Gastrocnemius medialis (tissue), 4 donors: ENCODE measurements at places on chromosomes 3 and 15. TPM values are rescaled to one million over a fixed set of nuclear protein-coding genes. Genes with fewer than 3 reads are reported as not detected.

GRCh38 chr3:175704366-175705055, 845.4 kb downstream of the NAALADL2 start:
- no peak for DNase-seq

DNA sequence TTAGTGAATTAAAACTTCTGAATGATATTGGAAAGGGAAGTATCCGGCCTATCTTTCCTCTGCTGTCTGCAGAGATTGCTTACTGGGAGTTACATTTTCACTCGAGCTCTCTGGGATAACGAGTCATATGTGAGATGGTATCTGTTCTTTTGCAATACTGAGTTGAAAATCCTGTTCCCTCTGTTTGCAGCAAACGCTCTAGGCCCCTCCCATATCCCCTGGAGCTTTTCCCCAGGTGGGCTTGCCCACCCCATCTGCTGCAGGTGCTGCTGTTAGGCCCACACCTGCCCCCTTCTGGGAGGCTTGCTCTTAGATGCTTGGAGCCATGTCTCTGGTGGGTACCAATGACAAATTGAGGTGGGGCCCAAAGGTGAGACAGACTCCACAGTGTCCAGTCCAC, 42.7 kb upstream of the MTMR10 start:
- no peak for DNase-seq

DNA sequence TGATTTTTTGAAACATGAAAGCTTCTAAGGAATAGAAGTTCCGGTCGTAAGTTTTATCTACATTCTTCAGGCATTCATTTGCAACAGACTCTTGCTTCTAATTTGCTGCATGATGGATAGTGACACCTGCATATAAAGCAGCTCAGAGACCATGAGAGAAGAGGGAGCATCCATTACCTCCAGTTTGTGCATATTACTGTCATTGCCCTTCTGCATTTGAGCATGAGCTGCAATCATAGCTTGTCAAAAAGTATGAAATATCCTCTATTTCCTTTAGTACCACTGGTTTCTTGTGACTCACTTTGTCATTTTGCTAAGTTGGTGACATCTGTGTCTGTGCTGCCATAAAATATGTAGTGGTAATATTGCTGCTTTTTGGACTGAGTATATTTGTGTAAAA, 160.1 kb upstream of the STAC start:
- DNase-seq, result no peak

DNA sequence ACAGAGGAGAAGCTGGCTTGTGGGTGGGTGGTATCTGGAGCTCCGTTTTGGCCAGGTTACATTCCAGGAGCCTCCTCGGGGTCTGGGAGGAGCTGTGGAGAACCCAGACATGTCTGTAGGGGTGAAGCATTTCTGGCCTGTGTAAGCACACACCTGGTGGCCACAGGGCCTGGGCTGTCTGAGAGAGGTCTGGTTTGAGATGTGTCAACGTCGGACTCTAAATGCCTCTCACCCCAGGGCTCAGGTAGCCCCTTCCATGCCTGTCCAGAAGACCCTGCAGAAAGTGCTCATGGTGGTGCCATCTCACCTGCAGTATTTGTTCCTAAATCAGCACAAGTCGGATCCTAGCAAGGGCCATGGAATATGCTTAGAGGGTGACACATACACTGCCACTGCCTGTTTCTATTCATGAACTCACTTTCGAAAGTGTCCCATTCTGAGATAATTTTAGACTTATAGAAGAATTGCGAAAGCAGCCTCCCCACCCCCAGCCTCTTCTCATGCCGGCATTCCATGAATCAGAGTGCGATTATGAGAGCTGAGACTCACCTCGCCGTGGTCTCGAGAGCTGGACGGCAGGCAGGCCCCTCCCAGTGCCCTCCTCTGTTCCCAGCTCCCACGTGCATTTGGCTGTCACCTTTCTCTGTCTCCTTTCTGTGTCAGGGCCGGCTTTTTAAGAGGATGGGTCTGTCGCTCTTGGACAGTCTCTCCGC, 63.7 kb downstream of the KLF15 start:
- DNase-seq, result peak; percentile 85

- no peak for DNase-seq
Measured at GRCh38 chr15:36992454-36992853, 107.9 kb downstream of the MEIS2 start.

Gene LRRN1
- total RNA-seq, result 3.8 TPM

Gene SLC25A26
- 26.3 TPM for total RNA-seq
